ENCODE measurements at places on chromosomes 4 and X.

- no peak for DNase-seq
Observed at GRCh38 chr4:143282211-143282707, 54.4 kb upstream of the GAB1 start.

DNA sequence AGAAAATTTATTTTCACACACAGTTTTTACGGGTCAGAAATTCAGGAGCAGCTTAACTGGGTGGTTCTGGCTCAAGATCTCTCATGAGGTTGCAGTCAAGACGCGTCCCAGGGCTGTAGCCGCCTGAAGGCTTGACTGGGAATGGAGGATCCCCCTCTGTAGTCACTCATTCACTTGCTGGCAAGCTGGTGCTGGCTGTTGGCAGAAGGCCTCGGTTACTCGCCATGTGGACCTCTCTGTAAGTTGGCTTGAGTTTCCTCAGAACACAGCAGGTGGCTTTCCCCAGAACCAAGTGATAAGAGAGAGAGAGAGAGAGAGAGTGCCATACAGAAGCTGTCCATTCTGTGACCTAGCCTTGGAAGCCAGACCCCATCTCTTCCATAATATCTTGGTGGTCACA, 132.8 kb downstream of the DCLK2 start:
- DNase-seq = no peak

- DNase-seq = no peak
Observed at GRCh38 chr4:143336781-143337599, at the start of gene GAB1. Gene GAB1, plus strand, starts transcription at chr4:143336876. Its CDS starts 313 bp downstream, at chr4:143337189.

DNA sequence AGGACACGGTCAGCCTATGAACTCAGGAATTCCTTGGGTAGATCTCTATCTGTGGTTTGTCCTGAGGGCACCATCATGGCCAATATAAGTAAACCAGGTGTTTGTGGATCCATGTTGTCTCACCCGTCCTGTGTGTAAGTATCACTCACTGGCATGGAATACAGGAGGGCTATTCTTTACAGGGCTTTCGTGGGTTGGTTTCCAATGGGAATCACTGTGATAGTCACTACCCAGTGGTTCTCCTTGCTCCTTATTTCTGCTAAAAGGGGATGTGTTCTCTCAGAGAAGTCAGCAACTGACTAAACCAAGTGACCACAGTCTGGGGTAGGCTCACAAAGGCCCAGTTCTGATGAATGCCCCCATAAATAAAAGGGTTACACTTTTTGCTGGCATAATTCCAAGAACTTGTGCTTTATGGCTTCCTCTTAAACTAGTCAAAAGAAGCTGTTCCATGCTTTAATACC, 236.7 kb upstream of the JADE1 start:
- no peak for DNase-seq

DNA sequence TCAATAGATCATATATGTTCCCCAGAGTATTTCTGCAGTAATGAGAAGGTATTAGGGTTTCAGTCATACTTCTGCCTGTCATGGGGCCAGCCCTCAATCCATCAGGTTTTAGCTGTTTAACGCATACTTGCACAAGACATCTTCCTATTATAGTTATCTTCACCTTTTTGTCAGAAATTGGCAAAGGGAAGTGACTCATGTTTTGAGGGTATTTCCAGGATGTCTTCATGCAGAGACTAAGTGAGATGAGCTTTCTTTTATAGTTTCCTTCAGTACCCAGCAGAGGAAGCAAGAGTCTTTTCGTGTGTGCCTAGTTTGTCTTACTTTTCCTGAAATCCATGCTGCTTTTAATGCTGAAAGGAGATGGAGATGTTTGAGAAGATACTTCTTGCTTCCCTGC, 9.5 kb downstream of the CSTF2 start:
- DNase-seq = no peak

DNA sequence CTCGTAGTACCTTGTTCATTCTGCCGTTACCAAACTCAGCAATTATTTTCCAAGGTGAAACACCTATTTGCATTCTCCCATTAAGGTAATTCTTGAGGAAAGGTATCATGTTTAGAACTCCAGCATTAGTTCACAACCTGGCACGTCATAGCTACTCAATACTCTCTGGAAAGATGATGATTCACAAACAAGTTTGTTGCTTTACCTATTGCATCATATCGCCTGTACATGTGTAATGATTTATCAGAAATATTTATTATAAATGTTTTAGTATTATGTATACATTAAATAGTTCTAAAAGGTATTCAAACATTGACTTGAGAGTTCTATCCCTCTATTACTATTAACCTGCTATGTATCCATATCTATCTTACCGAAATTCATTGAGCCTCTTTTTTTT, 658.3 kb upstream of the PITX2 start:
- no peak for DNase-seq

GRCh38 chr4:30386266-30386895, 333.8 kb upstream of the PCDH7 start:
- DNase-seq = no peak

DNA sequence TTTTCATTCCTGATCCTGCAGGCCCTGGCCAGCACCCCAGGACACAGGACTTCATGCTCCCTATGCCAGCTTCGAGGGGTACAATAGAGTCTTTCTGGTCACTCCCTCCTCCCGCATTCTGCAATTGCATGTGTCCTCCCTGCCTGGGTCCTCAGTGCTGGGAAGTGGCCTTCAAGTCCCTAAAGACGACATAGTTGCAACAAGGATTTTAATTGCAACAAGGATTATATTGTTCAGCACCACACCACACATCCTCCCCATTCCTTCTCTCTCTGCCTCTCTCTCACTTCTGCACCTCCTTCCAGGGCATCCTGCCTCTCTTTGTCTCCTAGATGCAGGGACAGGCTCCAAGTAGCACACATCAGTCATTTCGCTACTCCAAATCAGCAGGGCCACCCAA, 25.5 kb downstream of the SCD5 start:
- DNase-seq = no peak

GRCh38 chr4:25367877-25368276, 9.2 kb upstream of the ANAPC4 start:
- no peak for DNase-seq

DNA sequence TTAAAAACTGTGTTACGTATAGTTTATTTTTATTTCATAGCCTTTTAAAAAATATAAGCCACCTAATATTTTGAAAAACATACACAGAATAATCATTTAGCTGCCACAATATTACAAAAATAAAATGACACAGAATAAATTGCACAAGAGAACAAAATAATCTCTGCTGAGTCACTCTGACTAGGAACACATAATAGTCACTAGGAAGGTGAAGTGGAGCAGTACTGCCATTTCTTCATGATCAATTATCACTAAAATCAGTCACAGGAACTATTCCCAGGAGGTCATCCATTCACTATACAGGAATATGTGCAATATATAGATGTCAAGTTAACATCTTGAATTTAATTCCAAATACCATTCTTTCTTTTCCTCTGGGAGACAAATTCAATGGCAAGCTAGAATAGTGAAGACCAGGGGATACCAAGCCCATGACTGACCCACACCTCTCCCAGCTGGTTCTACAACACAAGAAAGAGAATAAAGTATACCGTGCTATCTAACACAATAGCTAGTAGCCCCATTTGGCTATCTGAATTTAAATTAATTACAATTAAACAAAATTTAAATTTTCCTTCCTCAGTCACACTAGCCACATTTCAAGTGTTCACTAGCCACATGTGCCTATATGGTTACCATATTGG, 5.9 kb downstream of the SMIM43 start:
- DNase-seq = no peak

DNA sequence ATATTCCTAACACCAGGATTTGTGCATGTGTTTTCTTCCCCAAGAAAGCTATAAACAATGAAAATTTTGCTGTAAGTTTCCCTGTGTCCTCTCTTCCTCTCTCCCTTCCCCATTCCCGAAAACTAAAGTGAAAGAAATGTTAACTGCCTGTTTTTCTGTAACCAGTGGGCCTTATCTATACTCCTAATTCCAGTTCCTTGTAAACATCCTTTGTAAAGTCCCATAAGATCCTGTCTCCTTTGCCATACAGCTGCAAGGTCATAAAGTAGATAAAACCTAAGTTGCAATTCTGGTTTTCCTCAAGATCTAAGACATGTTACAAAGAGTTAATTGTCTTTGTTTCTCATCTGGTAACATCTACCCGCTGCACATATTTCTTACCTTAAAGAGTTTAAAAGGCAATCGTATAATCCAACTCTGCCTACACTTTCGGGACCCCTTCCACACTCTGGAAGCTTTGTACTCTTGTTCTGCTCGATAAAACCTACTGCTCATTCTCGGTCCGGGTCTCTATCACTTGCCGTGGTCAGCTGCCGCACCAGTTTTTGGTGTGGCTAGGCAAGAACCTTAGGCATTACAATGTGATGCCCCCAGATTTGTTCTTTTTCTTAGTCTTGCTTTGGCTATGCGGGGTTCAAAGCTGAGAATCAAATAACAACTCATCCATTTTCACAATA, 20.5 kb downstream of the UGT2B7 start:
- DNase-seq = no peak

DNA sequence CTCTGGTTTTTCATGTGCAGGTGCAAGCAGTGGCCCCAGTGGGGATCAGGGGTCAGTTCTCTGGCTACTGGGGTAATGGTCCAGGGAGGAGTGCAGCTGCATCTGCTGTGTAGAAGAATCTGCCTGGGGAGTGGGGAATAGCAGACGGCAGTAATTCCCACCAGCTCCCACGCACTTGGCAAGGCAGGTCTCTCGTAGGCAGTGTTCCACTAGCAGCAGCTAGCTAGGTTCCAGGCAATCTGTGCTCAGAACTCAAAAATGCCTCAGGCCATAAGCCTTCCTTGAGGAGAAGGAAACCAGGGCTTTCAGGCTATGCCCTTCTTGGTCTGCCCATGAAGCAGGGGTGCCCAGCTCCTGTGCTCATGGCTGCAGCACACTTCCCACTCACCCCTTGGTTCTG, 38.8 kb downstream of the DCLK2 start:
- DNase-seq = no peak

DNA sequence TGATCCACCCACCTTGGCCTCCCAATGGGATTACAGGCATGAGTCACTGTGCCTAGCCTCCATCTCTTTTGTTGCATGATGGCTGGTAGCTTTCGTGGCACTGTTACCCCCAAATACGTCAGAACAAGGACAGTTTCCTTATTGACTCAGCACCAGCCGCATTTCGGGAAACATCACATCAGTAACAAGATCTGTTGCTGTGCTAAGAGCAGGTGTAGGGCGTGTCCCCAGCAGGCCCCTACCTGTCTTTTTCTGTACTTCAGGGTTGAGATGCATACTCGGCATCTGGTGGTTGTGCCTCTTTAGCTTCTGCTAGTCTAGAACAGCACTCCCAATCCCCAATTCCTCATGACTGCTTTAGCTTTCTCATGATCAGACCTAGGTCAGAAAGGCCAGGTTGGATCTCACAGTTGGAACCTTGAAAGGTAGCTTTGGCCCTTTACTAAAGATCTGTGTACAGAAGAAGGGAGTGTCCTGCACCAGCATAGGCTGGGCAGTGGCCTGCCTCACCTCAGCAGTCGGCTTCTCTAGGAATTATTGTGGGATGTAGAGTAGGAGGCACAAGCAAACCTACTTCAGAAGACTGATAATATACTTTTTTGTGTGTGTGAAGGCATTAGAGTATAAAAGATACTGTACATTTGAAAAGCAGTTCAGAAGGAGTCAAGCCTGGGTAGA, 36.8 kb downstream of the NSD2 start:
- DNase-seq = no peak

DNA sequence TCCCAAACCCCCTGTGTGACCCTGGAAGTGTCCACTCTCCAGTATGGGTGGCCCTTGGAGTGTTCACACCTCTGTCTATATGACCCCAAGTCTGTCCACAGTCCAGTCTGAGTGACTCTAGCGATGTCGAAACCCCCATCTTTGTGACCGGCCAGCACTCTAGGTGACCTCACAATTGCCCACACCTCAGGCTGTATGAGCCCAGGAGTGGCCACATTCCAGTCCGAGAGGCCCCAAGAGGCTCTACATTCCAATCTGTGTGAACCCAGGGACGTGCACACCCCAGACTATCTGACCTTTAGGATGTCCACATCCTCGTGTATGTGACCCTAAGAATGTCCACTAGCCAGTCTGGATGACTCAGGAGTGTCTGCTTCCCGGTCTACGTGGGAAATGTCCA, 7.3 kb upstream of the GLOD5 start:
- DNase-seq = no peak

GRCh38 chr4:54104907-54105306, 4.9 kb downstream of the GSX2 start:
- DNase-seq = no peak

- no peak for DNase-seq
Observed at GRCh38 chr4:26839534-26839951, 21.1 kb upstream of the STIM2 start.

GRCh38 chr4:168843635-168844034, 166.4 kb downstream of the CBR4 start:
- DNase-seq = no peak

GRCh38 chrX:104659005-104659744, 93.2 kb downstream of the IL1RAPL2 start:
- no peak for DNase-seq

DNA sequence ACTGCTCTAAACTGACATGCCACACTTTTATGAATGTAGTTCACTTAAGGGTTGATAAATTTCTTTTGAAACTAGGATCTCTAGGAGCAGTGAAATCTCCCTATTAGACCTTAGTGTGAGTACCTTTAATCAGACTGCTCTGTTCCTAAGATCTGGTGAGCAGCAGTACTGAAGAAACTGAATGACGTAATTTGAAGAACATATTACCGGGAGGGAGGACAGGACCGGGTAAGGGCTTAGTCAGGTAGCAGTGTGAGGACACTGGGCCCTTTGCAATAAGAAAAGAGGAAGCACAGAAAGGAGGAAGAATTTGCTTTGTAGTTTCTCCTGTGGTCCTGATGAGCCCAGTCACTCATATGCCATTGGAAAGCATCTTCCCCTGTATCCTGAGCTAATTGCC, 255.2 kb downstream of the THOC2 start:
- no peak for DNase-seq

- DNase-seq = no peak
Observed at GRCh38 chrX:141183000-141183399, 6.1 kb upstream of the LDOC1 start.

GRCh38 chrX:153456161-153456560, 10.3 kb upstream of the TREX2 start:
- DNase-seq = no peak

GRCh38 chrX:70439016-70439415, 5.6 kb upstream of the DLG3 start:
- DNase-seq = no peak

GRCh38 chr4:163955288-163955687, 460.8 kb downstream of the TMA16 start:
- no peak for DNase-seq

DNA sequence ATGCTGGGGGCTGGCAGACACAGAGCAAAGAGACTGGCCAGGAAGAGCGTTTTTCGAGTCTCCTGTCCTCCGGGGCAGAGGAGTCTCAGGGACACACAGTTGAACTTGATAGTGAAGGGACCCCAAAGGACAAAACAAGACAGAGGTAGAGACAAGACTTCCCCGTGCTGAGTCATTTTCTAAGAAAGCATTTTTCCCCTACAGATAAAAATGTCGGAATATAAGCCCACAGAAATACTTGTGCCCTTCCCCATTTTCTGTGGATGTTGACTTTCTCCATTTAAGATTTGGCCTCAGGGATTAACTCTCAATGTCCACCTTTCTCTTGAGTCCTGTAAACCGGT, 523 bp upstream of the BTK start:
- no peak for DNase-seq
